ENCODE measurements at places on chromosomes 12 and 14.

DNA sequence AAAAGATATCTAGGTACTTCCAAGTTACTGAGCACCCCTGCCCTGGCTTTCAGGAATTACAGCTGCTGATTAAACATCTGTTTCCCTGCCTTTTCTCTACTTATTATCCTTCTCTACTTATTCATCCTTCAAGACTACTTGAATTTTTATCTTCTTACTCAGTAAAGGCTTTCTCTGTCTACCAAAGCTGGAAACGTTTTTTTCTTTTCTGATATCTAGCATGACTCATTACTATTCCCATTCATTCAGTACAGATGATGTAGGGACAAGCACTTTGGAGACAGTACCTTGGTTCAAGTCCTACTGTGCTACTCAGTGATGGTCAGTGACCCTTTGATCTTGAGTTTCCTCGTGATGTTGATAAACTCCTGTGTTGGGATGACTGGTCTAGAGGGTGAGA, 848.7 kb downstream of the NRXN3 start:
- DNase-seq: no peak

- no peak for DNase-seq
These were observed at the start of gene DHH for GRCh38 chr12:49094160-49094974. TSS of gene DHH (minus strand) at chr12:49094801. CDS start at chr12:49094512, 289 bp downstream.

GRCh38 chr14:77579065-77579464, 37.4 kb downstream of the SPTLC2 start:
- no peak for DNase-seq

DNA sequence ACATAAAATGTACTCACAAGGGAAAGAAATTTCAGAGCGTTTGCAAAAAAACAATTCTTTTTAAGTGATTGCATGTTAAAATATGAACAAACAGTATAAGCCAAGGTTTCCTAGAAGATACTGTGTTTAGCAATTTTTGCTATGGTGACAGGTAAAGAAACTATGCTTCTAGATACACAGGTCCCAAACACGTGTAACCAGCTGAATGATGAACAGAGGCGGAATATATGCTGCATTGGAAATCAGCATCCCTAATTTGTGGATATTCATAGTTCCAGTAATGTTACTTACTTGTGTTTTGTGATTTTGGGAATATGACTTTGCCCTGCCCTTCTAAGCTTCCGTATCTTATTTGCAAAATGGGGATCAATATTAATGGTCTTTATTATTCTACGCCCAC, 326.3 kb upstream of the DIO2 start:
- no peak for DNase-seq
